ENCODE measurements at places on chromosomes 16 and 17.

GRCh38 chr16:53034306-53034705 is 18.4 kb downstream of the CHD9NB start:
- no peak for DNase-seq

GRCh38 chr16:10256784-10257641 is 74.8 kb upstream of the GRIN2A start:
- DNase-seq, result peak; percentile 19

- DNase-seq, result no peak
Observed at GRCh38 chr17:6240001-6240400, 169.8 kb downstream of the WSCD1 start.

DNA sequence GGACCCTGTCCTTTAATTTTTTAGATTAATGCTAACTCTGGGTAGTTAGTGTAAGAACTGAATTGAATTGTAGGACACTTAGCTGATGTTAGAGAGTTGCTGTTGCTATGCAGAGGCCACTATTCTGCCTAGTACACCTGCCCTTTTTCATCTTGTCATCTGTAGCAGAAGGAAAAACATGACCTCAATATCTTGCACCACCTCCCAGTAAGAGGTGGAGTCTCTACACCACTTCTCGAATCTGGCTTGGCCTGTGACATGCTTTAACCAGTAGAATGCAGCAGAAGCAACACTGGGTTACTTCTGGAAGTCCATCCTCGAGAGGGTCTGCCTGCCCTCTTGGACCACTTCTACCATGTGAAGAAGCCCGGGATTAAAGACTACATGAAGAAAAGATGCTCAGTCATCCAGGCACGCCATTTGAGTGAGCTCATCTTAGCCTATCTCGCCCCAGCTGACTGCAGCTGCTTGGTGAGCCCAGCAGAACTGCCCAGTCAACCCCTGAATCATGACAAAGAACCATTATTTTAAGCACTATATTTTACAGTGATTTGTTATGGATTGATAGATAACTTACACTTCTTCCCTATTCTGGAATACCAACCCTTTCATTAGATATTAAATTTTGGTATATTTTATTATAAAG is 153.5 kb downstream of the MYO1D start:
- no peak for DNase-seq

DNA sequence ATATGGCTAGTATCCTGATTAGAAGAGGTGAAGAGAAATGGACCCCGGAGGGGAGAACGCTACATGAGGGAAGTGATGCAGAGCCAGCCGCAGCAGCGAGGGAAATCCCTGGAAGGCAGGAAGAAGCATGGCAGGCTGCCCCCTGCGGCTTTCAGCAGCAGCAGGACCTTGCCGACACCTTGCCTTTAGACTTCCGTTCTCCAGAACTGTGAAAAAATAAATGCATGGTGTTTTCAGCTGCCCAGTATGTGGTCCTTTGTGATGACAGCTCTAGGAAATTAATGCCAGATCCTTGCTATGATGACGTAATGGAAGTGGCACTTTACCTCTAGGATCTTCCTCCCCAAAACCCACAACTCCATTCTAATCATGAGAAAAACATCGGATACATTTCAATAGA is 9.7 kb upstream of the ZFP1 start:
- DNase-seq, result no peak

- no peak for DNase-seq
Observed at GRCh38 chr17:67685351-67685750, 32.4 kb upstream of the NOL11 start.

GRCh38 chr17:17987901-17988300 is 15.2 kb downstream of the DRC3 start:
- DNase-seq, result no peak

DNA sequence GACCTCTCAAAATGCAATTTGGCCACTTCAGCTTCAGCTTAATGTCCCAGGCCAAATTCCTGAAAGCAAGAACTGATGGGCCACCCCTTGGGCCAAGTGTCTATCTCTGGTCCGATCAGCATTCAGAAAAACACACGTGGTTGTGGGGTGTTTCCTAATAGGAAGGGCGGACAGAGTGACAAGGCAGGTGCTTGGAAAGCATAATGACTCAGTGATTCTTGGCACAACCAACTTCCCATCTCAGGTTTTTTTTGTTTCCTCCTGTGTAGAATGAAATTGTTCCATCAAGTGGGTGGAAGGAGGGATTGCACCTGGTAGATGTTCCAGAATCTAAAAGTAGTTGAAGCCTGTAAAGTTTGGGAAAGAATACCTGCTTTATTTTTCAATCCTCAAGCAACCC is 155.6 kb downstream of the HS3ST2 start:
- DNase-seq, result no peak
